SK-N-SH (cell line): ENCODE measurements at places on chromosomes 6 and 20.

DNA sequence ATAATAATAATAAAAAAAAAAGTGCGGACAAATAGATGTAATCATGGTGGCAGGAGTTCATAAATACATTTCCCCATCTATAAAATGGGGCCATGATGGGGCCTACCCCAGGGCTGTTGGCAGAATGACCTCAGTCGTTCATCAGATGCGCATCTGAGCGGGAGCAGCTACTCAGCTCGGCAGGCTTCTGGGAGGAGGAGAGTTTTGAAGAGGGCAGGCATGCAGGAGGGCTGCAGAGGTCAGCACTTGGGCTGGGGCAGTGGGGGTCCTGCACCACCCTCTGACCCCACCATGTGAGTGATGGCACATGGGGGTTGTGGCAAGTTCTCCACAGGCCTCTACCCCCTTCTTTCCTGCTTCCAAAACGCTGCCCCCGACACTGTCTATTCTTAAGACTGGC, 373.5 kb downstream of the ZFAND3 start:
- DNase-seq = no peak

DNA sequence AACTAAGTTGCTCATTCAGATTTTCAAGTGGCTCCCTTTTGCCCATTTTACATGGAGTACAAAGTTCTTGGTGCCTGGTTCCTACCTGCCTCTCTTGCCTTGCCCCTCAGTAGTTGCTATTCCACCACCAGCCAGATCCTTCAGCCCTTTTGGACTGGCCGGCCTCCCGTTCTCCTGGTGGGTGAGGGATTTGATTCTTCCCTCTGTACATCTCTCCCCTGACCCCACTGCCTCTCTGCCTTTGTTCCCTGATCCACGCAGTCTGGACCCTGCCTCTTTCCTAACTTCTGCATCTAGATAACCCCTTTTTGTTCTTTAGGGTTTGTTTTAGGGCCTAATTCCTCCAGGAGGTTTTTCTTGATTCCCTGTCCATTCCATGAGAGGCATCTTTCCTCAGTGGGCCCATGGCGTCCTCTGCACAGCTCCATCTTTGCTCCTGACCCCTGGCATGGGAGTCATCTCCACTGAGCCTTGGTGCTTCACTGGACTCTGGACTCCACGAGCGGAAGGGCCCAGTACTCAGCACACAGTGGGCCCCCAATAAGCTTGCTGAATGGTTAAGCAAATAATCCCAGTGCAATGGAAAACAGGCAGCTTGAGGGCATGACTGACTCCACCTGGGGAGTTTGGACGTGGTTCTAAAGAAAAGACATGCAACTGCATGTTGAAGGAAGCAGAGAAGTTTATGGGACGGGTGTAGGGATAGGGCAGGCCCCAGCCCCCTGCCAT, 309.3 kb upstream of the SUPT3H start:
- DNase-seq = no peak

- no peak for DNase-seq
These were observed 176.5 kb upstream of the PDE7B start for GRCh38 chr6:135675026-135675425.

- DNase-seq = no peak
These were observed 39.1 kb upstream of the ARHGAP18 start for GRCh38 chr6:129748901-129749748.

DNA sequence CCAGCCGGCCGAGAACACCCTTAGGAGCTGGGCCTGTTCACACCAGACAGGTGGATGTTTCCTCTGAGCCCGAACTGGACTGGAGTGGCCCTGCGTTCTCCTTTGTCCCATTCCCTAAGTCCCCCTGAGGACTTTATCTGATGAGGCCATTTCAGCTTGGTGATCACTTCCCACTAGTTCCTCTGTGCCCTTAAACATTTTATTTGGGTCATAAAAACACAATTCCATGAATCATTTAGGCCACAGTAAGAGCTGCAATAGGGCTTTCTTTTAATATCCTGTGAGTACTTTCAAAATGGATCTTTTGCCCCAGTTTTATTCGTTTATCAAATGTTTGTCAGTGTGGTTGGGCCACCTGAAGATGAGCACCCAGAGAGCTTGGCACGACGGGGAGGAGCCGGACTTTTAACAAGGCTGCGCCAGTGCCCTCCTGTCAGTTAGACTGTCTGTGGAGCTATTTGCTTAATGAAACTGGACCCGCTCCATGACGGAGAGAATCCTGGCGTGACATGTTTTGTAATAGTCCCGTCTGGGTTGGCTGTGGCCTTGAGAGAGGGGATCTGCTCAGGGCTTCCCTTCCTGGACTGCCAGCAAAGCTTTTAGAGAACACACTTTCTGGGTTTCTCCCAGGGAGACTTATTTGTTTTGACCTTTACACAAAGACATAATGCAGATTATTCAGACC, 53.5 kb downstream of the ZDHHC14 start:
- no peak for DNase-seq

GRCh38 chr20:61833807-61834610, 231.7 kb downstream of the TAF4 start:
- peak; percentile 49 for DNase-seq

- no peak for DNase-seq
These were observed 115.9 kb upstream of the ARMC2 start for GRCh38 chr6:108732091-108732870.

DNA sequence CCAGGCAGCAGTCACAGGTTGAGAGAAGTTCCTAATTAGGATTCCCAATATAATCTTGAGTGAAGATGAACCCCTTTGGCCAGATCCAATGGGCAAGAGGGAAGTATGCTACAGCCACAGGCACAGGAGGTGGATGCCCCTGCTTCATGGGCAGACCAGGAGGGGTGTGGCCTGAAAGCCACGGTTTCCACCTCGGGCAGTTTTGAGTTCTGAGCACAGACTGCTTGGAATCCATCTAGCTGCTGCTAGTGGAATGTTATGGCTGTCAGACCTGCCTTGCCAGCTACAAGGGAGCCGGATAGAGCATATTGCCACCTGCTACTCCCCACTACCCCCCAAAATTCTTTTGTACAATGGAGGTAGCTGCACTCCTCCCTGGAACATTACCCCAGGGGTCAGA, 672.9 kb downstream of the HACE1 start:
- DNase-seq = no peak
